ENCODE measurements at places on chromosomes 4 and X.

DNA sequence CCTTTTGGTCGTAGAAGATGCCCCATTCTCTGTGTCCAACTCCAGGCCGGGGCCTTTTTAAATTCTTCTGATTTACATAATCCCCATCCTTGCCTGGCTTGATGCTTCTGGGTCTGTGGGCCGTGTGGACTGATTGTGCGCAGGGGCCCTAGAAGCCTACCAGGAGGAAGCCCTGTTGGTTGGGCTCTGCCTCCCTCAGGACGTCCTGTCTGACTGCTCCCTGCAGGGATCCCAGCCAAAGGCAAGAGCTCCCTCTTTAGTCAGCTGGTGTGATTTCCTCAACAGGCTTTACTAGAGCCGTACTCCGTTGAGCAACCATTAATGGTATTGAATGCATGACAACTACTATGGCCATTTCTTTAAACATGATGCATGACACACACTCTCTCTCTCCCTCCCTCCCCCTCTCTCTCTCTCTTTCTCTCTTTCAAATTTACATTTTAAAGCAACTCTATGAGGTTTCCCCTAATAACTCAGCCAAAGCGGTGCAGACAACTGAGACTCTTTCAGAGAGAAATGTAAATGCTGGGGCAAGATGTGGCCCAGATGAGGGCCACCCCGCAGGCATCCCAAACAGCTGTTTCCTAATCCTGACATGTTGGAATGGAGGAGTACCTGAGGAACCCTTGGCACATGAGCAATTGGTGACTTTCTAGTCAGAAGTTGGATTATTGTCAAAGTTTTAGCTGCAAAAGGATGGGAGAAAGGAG, 117.3 kb downstream of the DRD5 start:
- peak; percentile 71 for DNase-seq

- DNase-seq: no peak
These were observed 509.0 kb downstream of the KLHL13 start for GRCh38 chrX:117607561-117607960.

DNA sequence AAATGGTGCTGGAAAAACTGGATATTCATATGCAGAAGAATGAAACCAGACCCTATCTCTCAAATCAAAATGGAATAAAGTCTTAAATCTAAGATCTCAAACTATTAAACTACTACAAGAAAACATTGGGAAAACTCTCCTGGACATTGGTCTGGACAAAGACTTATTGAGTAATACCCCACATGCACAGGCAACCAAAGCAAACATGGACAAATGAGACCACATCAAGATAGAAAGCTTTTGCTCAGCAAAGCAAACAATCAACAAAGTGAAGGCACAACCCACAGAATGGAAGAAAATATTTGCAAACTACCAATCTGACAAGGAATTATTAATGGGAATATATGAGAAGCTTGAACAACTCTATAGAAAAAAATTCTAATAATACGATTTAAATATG, 284.4 kb upstream of the FGF16 start:
- no peak for DNase-seq

DNA sequence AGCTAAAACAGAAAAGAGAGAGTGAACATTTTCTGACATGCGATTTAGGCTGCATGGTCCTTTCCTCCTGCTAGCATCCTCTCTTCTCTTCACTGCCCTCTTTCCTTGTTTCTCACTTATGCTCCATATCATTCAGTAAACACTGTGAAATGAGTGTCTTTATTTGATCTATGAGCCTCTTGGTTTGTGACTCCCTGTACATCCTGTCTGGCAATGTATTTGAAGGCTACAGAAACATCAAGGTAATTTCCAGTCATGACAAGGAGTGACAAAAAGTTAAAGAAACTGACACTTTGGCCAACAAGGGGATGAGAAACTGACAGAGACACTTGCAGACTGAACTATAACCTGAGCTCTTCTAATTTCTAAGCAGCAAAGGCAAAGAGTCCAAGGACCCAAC, 8.7 kb downstream of the FTHL17 start:
- no peak for DNase-seq

- no peak for DNase-seq
These were observed 147.7 kb downstream of the DCK start for GRCh38 chr4:71141125-71141524.

- DNase-seq: no peak
These were observed 128.3 kb upstream of the MAOA start for GRCh38 chrX:43527801-43528200.

DNA sequence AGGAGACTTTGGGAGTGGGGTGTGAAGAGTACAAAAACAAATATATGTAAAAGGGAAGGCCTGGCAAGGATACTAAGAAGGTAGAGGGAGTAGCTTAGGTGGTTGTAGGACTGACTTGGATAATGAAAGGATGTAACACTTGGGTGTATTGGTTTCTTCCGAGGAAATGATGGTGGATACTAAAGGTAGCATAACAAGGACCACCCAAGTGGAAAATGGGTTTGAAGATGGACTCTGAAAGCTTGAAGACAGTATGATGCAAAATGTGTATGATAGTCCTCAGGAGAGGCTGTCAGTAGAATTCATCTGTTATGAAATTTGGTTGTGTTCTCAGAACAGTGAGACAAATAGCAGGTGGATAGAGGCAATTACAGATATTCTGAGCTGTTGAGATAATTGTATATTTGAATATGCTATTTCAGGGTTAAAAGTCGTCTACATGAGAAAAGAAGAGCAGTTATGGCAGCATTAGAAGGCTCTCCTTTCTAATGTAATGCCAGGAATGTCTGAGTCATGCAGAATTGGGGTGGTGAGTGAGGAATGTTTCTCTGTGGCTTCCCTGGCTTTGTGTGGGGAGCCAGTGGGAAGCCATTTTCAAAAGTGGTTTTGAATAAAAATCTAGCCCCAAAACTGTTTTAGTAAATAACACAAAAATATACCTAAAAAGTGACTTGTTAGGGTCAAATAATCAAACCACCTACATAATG, 75.6 kb downstream of the FHIP1A start:
- DNase-seq: peak; percentile 24

DNA sequence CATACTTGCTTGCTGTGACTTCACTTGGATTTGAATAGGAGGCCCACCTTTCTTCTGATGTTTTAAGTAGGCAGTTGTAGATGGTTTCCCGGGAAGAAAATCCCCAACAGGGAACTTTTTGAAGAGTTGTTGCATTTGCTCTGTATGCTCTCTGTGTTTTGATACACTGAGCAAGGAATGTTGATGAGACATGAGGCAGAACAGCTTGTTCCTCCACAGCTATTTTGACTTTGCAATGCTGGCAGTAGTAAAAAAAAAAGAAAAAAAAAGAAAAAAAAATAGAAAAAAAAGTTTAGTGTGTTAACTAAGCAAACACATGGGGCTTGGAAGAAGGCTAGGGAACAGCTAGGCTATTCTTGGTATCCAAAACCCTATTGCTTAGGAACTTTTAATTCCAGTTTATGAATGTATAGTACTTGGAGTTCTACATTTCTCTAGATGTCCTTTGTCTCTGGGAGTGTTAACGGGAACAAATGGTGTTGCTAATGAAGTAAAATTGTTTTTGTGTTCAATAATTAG, 23.4 kb upstream of the PAQR3 start:
- DNase-seq: no peak

- no peak for DNase-seq
These were observed 45.7 kb downstream of the GPAT3 start for GRCh38 chr4:83581411-83582288.

- DNase-seq: peak; percentile 75
These were observed 147.7 kb downstream of the CPEB2 start for GRCh38 chr4:15149839-15150592.

DNA sequence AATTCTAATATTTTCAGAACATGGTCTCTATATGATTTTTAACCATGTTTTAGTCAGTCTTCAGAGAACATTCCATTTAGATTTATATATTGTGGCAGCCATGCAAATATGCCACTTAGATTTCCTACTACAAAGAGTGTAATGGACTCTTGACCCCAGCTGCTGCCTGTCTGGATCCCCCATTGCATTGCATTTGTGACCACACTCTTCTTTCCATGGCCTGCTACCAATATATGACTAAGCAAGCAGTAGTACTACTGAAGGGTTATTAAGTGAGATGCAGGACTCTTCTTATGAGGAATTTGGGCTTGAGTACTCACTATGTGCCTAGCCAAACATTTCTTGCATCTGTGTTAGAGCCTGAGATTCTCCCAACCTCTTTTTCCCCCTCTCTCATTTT, 306.8 kb downstream of the PDHA2 start:
- DNase-seq: no peak

DNA sequence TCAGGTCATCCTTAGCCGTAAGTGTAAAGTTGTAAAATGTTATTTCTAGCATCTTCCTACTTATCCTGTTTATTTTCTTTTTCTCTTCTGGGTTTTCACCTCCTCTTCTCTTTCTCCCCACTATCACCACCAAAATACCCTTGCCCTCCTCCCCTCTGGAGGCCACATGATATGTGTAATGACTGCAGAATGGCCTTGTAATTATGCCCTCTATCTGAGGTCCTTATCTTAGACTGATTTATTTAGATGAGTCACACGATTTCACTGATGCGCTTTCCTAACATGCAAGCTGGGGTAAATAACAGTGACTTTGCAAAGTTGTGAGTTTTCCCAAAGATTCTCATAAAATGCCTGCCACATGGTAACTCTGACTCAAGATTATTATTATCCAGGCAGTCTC, 231.8 kb upstream of the GPRIN3 start:
- no peak for DNase-seq

GRCh38 chr4:113881256-113881655, 98.2 kb downstream of the ARSJ start:
- no peak for DNase-seq

- no peak for DNase-seq
These were observed 105.2 kb downstream of the PHOX2B start for GRCh38 chr4:41643331-41643730.

DNA sequence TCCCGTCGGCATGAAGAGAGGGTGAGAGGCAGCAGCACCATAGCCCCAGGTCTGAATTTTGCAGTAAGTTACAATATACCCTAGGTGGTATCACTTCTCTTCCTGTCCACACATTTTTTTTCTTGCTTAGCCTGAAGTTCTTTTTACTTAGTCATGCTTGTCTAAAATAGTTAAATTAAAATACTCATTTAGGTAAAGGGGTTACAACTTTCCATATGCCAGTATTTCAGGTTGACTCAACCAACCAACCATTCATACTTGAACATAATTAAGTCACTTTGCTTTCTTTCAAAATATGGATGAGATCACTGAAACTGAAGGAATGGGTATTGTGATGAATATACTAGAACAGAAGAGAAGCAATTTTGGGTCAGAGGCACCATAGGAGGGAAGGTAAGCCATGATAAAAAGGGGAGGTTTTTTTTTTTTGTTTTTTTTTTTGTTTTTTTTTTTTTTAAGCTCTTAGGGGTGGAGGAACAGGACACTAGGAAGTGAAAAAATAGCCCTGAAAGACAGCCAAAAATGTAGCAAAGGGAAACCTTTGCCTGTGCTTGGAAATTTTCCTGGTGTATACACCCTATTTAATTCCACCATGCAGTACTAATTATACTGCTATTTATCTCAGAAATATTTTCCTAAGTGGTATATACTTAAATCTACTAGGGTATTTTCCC, 41.8 kb downstream of the RPS6KA3 start:
- no peak for DNase-seq

DNA sequence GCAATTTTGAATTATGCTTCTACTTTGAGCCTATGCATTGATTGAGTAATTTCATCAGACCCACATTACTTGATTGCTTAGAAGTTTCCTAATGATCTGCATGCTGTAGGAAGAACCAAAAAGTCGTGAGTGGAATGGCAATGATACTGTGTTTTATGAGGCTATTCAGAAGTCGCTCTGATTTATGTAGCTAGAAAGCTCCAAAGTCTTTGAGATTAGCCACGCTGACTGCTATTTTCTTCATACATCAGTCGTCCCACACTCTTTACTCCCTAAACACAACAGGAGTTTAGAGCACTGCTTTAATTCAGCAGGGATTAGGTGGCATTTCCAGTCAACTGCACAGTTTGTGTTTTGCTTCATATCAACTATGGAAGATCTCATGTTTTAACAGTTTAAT, 4.1 kb downstream of the GRID2 start:
- no peak for DNase-seq

GRCh38 chrX:152725409-152725808, 8.1 kb downstream of the CSAG1 start:
- DNase-seq: no peak

- DNase-seq: no peak
These were observed 400.3 kb upstream of the CT83 start for GRCh38 chrX:116863029-116863428.

DNA sequence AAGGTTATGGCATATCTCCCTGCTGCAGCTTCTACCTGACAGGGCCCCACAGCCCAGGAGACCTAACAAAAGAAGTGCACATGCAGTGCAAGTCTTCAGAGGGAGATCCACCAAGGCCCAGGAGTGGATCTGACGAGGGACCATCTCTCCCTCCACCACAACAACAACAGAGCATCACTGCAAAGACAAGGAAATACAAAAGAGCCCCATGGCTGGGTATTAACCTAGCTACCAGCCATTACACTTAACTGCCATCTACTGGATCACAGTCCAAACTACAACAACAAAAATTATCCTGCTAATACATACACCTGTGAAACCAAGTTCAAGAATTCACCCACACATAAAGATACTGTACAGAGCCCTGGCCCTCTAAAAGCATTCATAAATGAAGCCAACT, 280.2 kb upstream of the SLC7A11 start:
- no peak for DNase-seq

DNA sequence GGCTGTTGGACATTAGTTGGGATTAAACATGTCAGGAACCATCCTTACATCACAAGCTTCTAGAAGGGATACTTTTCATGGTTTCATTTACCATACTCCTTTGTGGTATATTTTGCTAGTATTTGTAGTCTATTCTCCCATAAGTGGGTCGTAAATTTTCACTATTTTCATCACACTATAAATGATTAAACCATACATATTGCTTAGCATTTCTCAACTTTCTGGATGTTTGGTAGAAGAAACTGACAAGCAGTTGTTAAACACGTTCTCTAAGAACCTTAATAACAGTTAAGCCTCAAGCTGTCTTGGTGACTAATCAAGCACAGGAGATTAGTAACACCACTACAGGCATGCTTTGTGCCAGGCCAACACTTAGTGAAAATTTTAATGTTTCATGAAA, 375.5 kb downstream of the NAF1 start:
- DNase-seq: no peak

GRCh38 chr4:5760936-5761480, 50.0 kb downstream of the EVC start:
- no peak for DNase-seq

DNA sequence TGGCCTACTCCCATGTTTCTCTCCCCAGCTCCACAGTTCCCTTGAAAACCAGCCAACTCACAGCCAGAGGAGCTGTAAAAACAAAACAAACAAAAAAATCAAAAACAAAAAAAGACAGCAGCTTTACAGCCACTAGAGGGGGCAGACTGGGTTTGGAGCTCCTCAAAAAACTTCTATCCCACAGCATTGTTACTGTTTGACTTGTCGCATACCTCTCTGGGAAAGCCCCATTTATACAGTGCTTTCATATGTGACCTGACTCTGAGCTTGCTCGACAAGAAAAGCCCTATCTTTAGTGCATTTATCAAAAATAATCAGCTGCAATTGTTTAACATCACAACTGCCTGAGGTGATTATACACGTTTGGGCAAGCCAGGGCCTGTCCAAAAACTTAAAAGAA, 21.6 kb downstream of the TSPAN6 start:
- no peak for DNase-seq

- no peak for DNase-seq
These were observed at the start of gene SHROOM3 for GRCh38 chr4:76434901-76435527. Gene SHROOM3, plus strand, starts transcription at chr4:76435229. Its CDS starts 824 bp downstream, at chr4:76436053.

GRCh38 chrX:96843566-96843965, 40.1 kb upstream of the RPA4 start:
- no peak for DNase-seq
